Fibroblast of the aortic adventitia (primary cell): ENCODE measurements at places on chromosomes 2 and 18.
A peak's percentile ranks its signal among the peaks of the same experiment; 100 is the strongest.

DNA sequence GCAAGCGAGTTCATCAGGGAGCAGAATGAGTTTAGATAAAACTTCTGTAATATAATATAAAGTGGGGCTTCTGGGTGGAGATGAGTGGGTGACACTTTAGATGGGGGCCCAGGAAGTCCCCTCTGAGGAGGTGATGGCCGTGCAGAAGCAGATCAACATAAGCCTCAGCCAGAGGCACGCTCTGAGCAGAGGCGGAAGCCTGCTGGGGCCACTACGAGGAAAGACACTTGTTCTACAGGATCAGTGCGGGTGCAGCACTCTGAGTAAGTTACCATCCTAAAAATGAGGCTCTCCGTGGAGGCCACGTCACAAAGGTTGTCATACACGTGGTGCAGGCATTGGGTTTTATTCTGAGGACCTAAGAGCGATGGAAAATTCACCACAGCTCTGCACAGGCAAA is 22.3 kb downstream of the TMEM18 start:
- no peak for DNase-seq

DNA sequence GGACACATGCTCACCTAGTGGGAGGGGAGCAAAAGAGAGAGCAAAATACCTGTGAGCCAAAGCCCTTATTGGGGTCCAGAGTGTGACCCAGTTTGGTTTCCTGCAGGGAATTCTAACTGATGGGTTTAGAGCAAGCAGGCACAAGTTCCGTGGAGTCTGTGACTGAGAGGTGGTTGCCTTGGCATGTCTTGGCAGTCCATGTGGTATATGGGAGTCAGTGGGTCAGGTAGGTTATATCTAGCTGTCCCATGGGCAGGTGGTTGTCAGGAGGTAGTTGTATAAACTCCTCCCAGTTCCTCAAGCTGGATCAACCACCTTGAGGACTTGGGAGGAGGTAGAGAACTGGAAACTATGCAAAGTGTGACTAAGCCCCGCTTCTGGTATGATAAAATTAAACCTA is 452.8 kb upstream of the VWC2L start:
- DNase-seq = no peak

DNA sequence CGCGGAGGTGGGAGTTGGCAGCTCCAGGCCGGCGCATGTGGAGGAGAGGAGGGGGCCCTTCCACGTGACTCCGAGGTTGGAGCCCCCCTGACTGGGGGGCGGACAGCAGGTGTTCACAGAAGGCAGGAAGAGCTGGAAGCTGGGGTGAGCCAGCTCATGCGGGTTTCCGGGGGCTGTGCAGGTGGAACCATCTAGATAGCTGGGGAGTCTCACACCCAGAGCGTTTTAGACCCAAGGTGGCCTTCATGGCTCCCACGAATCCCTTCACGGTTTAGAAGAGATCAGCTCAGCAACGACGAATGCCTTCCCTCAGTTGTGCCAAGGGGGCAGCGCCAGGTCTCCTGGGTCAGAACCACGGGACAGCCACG is 740.5 kb upstream of the SALL3 start:
- DNase-seq = no peak

- no peak for DNase-seq
Observed at GRCh38 chr18:7824970-7825369, 257.9 kb downstream of the PTPRM start.

GRCh38 chr2:37414470-37414949 is 70.1 kb downstream of the QPCT start:
- DNase-seq = peak; percentile 88

DNA sequence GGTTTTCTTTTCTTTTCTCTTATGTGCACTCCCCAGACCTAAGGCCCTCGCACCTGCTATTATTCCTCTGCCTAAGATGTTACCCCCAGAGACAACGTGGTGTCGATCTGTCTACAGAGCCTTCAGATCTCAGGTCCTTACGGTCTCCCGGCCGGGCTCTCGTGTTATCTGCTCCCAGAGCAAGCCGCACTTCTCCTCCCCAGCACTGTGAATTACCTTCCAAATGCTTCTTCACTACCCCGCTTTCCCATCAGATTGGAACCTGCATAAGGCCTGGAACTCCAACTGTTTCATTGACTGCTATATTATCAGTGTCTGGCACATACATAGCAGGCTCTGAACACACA is 71.2 kb upstream of the ODC1 start:
- DNase-seq = no peak

DNA sequence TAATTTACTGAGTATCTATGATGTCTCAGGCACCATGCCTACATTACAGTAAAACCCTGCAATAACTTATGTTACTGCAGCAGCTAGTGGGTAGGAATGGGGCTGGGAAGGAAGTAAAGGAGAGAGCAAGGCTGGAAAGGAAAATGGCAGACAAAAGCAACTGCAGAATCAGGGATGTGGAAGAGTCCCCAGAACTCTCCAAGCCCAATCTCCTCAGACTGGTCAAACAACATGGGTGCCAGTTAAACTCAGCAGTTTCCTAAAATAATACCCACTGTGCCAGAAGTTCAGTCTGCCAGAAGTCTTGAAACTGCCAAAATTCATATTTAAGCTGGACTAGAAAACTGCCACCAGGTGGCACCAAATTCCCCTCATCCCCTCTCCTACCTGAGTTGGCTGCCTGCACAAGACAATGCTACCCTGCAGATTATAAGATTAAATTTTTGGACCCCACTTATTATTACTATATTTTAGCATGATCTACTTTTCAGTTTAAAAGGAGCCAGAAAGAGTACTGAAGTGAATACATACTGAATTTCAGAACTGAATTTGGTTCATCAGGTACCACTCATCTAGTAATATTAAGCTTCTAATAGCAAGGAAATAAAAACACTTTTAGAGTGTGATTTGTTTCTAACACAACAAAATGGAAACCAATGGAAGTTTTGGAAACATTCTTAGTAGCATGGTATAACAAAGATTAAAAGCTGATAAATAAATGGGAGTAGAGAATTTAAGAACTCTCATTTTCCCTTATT is 86.8 kb upstream of the DNER start:
- peak; percentile 79 for DNase-seq

GRCh38 chr2:28291811-28292440 is 100.7 kb upstream of the FOSL2 start:
- no peak for DNase-seq

- no peak for DNase-seq
Observed at GRCh38 chr2:238380336-238380735, 46.4 kb upstream of the ASB1 start.

- DNase-seq = no peak
Observed at GRCh38 chr2:183903026-183903425, 695.3 kb upstream of the ZNF804A start.

- peak; percentile 91 for DNase-seq
Observed at GRCh38 chr2:127014630-127015029, 92.3 kb downstream of the BIN1 start.

- no peak for DNase-seq
Observed at GRCh38 chr2:288758-289361, 969 bp upstream of the ALKAL2 start.

DNA sequence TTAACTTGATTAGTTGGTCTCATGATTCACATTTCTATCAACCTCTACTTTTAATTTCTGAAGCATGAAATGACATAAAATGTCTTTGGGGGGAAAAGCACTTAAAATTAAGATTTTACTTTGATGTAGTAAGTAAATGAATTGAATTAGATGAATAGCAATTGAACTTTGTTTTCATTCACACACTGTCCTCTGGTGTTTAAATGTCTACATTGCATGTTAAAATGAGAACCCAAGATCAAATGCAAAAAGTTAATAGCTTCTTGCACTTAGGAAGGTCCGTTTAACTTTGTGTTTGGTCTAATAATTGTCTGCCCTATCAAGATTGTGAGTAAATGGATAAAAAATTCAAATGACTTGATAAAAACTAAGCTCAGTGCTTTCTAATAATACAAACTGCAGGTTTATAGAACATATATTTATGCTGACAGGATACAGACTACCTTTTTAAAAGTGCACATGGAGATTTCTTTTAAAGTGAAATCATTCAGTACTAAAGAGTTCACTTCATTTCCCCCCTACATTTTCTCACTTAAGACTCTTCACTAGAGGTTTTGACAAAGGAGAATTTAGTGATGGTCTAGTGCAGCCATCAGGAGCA is 156.2 kb upstream of the NABP1 start:
- peak; percentile 64 for DNase-seq

GRCh38 chr2:150413910-150414309 is 73.6 kb downstream of the RND3 start:
- DNase-seq = no peak
